ENCODE measurements at places on chromosomes 5 and 9. TPM values are rescaled to one million over a fixed set of nuclear protein-coding genes. Genes with fewer than 3 reads are reported as not detected.

DNA sequence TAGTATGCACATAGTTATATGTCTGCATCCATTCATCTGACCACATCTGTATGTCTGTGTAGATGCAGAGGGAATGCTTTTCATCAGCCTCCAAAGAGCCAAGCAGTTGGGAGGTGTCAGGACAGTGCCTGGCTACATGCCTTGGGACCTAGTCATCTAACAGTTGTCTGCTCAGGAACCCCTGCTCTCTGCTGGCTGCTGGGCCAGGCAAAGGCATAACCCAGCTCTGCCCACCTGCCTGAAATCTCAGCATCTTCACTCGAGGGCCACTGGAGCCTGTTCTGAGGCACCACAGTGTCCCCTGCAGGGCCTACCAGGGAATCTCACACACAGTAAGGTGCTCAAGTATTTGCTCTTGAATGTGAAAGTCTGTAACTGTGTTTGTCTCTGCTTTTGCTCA, 3.7 kb downstream of the C9orf50 start:
- H3K36me3 ChIP-seq: no peaks in the 10 kb centered on the region
- H3K27ac ChIP-seq: no peak overlapping the region
- peaks cover 38% of the 10 kb centered on the region for H3K27me3 ChIP-seq
- H3K4me1 ChIP-seq: peaks cover under 1% of the 10 kb centered on the region
- H3K4me3 ChIP-seq: no peak overlapping the region

- H3K4me1 ChIP-seq: peaks cover 4% of the 10 kb centered on the region
- peaks cover 7% of the 10 kb centered on the region for H3K27me3 ChIP-seq
- no peak for DNase-seq
Measured at GRCh38 chr9:96519787-96520186, 69.8 kb downstream of the HABP4 start.

DNA sequence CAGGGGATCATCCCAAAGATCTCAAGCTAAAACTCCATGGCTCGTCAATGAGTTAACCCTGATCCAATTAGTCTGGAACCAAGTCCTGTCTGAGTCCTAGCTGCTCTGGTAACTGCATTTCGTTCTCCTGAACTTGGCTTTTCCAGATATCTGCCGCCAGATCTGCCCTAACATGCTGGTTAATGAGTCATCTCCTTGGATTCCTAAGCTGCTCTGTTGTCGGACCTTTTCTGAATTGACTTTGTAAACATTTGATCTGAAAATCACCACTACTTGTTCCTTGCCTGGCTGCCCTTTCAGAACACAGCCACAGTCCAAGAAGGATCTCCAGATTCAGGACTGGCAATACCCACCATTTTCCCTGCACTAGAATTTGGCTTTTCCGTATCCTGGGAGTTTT, 473.0 kb downstream of the ZSWIM6 start:
- no peak overlapping the region for H3K27ac ChIP-seq
- no peaks in the 10 kb centered on the region for H3K36me3 ChIP-seq
- H3K4me1 ChIP-seq: no peaks in the 10 kb centered on the region

GRCh38 chr9:130663977-130664250, 480 bp upstream of the PRDM12 start:
- no peak overlapping the region for H3K27ac ChIP-seq
- H3K27me3 ChIP-seq: peaks cover 58% of the 10 kb centered on the region
- peaks cover 3% of the 10 kb centered on the region for H3K36me3 ChIP-seq
- no peak for DNase-seq
- peaks cover 10% of the 10 kb centered on the region for H3K4me1 ChIP-seq

GRCh38 chr9:26675035-26675434, 217.6 kb downstream of the CAAP1 start:
- no peak overlapping the region for H3K27ac ChIP-seq
- H3K4me3 ChIP-seq: no peak overlapping the region
- no peak for DNase-seq
- H3K27me3 ChIP-seq: no peaks in the 10 kb centered on the region
- no peaks in the 10 kb centered on the region for H3K36me3 ChIP-seq
- H3K4me1 ChIP-seq: no peaks in the 10 kb centered on the region

GRCh38 chr9:35042081-35042604, 30.3 kb downstream of the VCP start:
- DNase-seq: no peak
- peaks cover 17% of the 10 kb centered on the region for H3K36me3 ChIP-seq
- no peaks in the 10 kb centered on the region for H3K27me3 ChIP-seq
- H3K4me1 ChIP-seq: no peaks in the 10 kb centered on the region
- no peak overlapping the region for H3K27ac ChIP-seq

SOX30 gene
- not detected for total RNA-seq

CLPTM1L gene
- total RNA-seq: 113 TPM

ACTBL2 gene
- total RNA-seq: not detected

Data from activated CD4-positive, alpha-beta T cell treated with anti-CD3 and anti-CD28 coated beads, Interleukin-2, amount 10 ng/mL, durations not matched to agents 24 days and 14 days (primary cell).